OCI-M1 (cell line): ENCODE measurements at places on chromosomes 4 and X.
A peak's percentile ranks its signal among the peaks of the same experiment; 100 is the strongest.

DNA sequence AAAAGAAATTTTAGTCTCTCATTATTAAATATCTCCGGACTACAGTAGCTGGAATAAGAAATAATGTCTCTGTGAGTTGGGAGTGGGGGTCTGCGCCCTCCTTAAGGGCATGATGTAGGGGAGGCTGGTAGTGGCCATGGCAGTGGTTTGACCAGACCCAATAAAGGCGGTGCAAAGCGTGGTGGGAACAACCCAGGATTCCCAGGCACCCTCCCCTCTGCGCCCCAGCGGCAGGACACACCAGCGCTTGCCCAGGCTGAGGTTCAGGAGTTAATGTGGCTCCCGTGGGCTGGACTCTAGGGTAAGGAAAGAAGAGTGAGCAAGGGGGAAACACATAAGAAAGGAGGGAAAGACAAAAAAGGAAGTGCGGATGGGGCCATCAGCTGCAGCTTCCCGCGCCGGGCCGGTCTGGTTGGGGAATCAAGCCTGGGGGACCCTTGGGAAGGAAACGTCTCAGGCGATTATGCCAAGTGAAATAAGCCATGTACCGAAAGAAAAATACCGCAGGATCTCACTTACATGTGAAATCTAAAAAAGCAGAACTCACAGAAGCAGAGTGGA lies 157.5 kb upstream of the SMIM31 start:
- no peak for DNase-seq

- DNase-seq: no peak
Observed at GRCh38 chr4:144090744-144091143, 49.8 kb downstream of the GYPA start.

DNA sequence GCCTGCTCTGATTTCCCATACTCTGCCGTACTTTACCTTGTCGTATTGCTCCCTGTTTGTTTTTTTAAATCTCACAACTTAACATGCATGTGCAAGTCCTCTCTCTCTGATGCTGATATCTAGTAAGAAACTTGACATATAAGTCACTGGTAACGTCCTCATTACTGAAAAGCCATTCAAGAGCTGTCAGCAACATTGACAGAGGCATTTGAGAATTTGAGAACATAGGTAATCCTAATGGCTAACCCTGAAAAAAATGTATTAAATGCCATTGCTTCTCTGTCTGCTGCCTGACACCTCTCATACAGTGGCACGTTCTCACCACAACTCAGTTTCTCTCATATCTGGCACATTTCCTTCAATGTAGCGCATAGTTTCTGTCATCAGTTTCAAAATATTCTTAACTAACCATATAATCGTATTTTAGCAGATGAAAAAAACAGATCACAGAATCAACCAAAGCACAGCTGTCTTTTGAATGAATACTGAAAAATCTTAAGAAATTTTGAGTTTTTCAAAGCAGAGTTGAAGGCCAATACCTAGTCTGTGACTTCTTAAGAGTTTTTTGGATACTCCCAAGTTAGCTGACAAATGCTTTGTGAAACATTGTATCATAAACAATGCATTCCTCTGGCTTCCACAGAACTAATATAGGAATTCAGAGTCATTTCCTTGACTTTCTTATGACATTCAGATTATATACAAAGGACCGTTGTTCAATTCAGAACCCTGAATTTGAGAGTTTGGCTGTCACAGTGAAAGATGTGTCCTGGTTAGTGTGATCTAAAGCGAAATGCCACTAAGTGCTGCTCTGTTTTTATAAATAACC lies 996.4 kb downstream of the C4orf33 start:
- DNase-seq: no peak

DNA sequence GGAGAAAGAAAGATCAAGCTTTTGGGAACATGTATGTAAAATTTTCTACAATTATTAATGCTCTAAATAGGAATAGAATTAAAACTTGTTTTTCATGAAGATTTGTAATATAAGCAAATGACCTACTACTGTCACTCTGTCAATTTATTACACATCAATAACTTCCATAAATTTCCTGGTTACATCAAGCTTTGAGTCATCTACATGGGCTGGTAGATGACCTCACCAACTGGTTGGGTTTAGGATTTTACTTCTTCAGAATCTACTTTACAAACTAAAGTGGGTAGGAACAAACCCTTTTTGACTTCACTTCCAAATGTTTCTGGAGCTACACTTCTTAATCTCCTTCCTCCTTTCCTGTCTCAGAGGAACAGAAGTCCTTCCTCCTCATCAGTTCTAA lies 12.0 kb upstream of the LRAT start:
- DNase-seq: no peak

DNA sequence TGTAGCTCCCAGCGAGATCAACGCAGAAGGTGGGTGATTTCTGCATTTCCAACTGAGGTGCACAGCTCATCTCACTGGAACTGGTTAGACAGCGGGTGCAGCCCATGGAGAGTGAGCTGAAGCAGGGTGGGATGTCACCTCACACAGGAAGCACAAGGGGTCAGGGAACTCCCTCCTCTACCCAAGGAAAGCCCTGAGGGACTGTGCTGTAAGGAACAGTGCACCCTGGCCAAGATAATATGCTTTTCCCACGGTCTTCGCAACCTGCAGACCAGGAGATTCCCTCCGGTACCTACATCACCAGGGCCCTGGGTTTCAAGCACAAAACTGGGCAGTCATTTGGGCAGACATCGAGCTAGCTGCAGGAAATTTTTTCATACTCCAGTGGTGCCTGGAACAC lies 216.4 kb upstream of the TET2 start:
- DNase-seq: no peak

- no peak for DNase-seq
Observed at GRCh38 chrX:283115-283845, 2.1 kb downstream of the PLCXD1 start.

GRCh38 chrX:11431786-11432185 lies 138.6 kb downstream of the AMELX start:
- peak; percentile 43 for DNase-seq

DNA sequence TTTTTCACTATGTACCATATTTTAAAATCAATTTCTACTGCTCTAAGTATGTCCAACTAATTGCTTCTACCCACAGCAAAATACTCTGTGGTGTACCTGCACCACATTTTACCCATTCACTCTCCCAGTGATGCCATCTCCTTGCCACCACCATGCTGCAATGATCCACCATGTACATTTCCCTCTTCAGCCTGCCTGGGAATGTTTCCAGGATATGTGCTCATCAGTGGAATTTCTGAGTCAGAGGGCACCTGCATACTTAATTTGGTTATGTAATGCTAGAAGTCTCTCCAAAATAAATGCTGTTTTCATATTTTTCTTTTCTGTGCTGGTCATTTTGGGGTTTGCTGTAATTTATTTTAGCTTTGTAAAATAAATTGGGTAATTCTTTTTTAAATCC lies 33.2 kb upstream of the OCIAD2 start:
- DNase-seq: no peak

- DNase-seq: peak; percentile 64
Observed at GRCh38 chr4:188432328-188432727, 293.1 kb downstream of the TRIML1 start.

- DNase-seq: no peak
Observed at GRCh38 chrX:17154001-17154400, 207.5 kb downstream of the REPS2 start.

GRCh38 chrX:149992918-149993317 lies 54.6 kb upstream of the EOLA2 start:
- DNase-seq: no peak

DNA sequence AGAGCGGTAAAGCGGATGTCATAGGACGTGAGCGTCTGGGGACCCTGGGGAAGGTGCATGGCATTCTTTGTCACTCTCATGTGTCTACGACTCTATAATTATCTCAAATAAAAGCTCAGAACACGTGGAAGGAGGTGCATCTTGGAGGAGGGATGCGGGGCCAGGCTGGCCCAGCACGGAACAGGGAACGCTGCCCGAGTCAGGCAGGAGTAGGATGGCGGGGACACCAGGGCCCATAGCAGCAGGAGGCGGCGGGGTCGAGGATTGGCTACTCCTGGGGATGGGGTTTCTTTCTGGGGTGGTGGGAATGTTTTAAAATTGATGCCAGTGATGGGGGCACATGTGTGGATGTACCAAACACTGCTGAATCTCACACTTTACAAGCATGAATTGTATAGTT lies 5.4 kb upstream of the HTRA3 start:
- DNase-seq: no peak

DNA sequence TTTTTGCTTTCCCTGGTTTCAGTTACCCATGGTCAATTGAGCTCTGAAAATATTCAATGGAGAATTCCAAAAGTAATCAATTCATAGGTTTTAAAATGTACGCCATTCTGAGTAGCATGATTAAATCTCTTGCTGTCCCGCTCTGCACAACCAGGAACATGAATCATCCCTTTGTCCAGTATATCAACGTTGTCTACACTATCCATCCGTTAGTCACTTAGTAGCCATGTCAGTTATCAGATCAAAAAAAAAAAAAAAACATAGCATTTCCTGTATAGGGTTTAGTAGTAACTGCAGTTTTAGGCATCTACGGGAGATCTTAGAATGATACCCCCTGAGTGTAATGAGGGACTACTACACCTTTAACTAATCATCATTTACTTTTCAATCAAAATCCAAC lies 15.1 kb downstream of the LAMP2 start:
- DNase-seq: peak; percentile 18

DNA sequence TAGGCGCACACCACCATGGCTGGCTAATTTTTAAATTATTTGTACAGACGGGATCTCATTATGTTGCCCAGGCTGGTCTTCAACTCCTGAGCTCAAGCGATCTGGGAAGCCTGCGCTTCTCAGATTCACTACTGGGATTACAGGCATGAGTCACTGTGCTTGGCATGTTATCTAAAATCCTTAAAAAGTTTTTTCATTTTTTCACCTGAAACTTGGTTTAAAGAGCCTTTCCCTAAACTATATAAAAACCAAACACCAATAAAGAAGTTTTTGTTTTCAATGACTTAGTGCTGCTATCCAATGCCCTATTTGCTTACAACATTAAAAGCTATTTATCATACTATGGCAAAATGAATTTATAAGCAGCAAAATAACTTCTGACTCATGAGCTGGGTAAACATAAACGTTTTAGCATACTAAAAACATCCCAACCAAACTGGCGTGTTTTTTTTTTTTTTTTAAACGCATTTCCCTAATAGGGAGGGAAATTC lies 127.8 kb downstream of the UBE2K start:
- no peak for DNase-seq

- DNase-seq: no peak
Observed at GRCh38 chr4:159506801-159507517, 404.1 kb downstream of the RAPGEF2 start.

GRCh38 chr4:40193016-40193571 lies 3.7 kb upstream of the RHOH start:
- no peak for DNase-seq

DNA sequence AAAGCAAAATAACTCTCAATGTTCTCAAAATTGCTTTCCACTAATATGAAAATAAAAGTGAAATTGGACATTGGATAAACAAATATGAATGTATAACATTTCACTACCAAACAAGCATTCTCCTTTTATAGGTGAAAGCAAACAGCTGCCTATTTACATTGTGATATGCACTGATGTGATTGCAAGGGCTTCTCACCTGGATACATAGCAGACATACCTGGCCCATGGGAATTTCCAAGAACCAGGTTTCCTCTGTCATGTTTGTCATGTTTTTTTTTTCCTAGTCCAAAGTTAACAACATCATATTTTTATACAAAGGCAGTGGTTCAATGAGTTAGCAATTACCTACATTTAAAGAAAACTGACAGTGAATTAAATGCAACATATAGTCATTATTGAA lies 228.5 kb downstream of the ANKRD50 start:
- DNase-seq: no peak

DNA sequence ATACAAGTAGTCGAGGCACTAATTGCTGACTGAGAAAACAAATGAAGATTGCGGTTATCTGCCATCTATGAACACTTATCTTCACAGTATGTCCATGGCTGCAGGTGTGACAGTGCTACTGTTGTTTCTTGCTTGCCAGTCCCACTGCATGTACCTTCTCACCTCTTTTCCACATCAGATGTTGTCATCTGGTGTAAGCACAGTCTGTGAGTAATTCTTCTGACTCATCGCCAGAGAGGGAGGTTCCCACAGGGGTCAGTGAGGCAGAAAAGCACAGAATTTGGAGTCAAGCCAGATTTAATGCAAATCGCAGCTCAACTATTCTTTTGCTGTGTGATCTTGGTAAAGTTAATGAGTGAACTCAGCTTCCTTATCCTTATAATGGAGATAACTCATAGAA lies 144.4 kb downstream of the GLRA2 start:
- DNase-seq: peak; percentile 40

DNA sequence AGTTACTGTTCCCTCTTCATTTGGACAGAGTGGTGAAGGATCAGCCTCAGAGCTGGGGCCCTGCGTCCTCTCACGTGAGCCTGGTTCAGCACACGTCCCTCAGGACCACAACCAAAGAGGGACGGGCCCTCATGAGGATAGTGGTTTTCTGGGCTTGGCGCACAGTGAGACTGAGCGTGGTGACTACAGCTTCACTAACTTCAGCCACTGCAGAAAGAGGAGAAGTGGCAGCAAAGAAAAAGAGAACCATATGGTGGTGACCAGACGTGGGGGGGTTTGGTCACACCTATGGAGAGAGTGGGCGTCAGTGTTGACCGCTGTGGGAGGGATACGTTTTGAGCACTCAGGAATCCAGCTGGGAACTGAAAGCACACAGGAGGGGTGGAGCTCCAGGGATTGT lies 21.8 kb upstream of the TNIP3 start:
- DNase-seq: no peak
